Bladder microvascular endothelial cell (primary cell): ENCODE measurements at places on chromosomes 16 and 17. TPM values are rescaled to one million over a fixed set of nuclear protein-coding genes. Genes with fewer than 3 reads are reported as not detected.

The METTL26 gene
- total RNA-seq, result 43.6 and 69.1 TPM in 2 replicates

The PRSS36 gene
- 0.31 TPM in 1 of 2 replicates, not detected in the other for total RNA-seq

The CLEC18A gene
- total RNA-seq, result 0.50 TPM in 1 of 2 replicates, not detected in the other

The NGFR gene
- not detected in 2 replicates for total RNA-seq

The GRAPL gene
- total RNA-seq, result 13.3 and 67.8 TPM in 2 replicates

The PLEKHG4 gene
- 7.0 and 11.4 TPM in 2 replicates for total RNA-seq

The PGP gene
- 10.7 and 14.7 TPM in 2 replicates for total RNA-seq

The TBC1D3K gene
- total RNA-seq, result not detected in 2 replicates

The UTS2R gene
- not detected in 2 replicates for total RNA-seq

The KIF2B gene
- not detected in 2 replicates for total RNA-seq

The PRR35 gene
- not detected in 2 replicates for total RNA-seq

The VTN gene
- total RNA-seq, result under 0.01 and 0.06 TPM in 2 replicates

The UMOD gene
- total RNA-seq, result not detected in 2 replicates

The CASKIN1 gene
- 0.50 TPM in 1 of 2 replicates, not detected in the other for total RNA-seq

The CMTM2 gene
- total RNA-seq, result not detected in 2 replicates

The TAX1BP3 gene
- total RNA-seq, result 128 and 173 TPM in 2 replicates

The AIPL1 gene
- total RNA-seq, result not detected in 2 replicates

The CCDC47 gene
- 55.9 and 156 TPM in 2 replicates for total RNA-seq

The TNFSF13 gene
- 0.69 and 0.81 TPM in 2 replicates for total RNA-seq

The VMO1 gene
- 0.13 TPM in 1 of 2 replicates, not detected in the other for total RNA-seq

The EPOP gene
- total RNA-seq, result 0.49 and 0.63 TPM in 2 replicates

The GSDMA gene
- not detected in 2 replicates for total RNA-seq

The MSLN gene
- total RNA-seq, result not detected in 2 replicates

The HOXB1 gene
- total RNA-seq, result not detected in 2 replicates

The MT1M gene
- total RNA-seq, result 2.5 and 4.2 TPM in 2 replicates

The CSF3 gene
- total RNA-seq, result 0.19 and 0.97 TPM in 2 replicates

The TOP2A gene
- 57.8 and 74.0 TPM in 2 replicates for total RNA-seq

The UNC45B gene
- total RNA-seq, result under 0.01 TPM in 1 of 2 replicates, not detected in the other

The TMEM238L gene
- total RNA-seq, result not detected in 2 replicates

The SBK1 gene
- under 0.01 and 0.06 TPM in 2 replicates for total RNA-seq

The TP53TG3B gene
- not detected in 2 replicates for total RNA-seq

The KRT222 gene
- under 0.01 and 0.06 TPM in 2 replicates for total RNA-seq
